ENCODE measurements at places on chromosomes 3 and 15. TPM values are rescaled to one million over a fixed set of nuclear protein-coding genes. Genes with fewer than 3 reads are reported as not detected.
A peak's percentile ranks its signal among the peaks of the same experiment; 100 is the strongest.

GRCh38 chr3:43207628-43208085 lies 78.7 kb upstream of the SNRK start:
- DNase-seq: no peak

DNA sequence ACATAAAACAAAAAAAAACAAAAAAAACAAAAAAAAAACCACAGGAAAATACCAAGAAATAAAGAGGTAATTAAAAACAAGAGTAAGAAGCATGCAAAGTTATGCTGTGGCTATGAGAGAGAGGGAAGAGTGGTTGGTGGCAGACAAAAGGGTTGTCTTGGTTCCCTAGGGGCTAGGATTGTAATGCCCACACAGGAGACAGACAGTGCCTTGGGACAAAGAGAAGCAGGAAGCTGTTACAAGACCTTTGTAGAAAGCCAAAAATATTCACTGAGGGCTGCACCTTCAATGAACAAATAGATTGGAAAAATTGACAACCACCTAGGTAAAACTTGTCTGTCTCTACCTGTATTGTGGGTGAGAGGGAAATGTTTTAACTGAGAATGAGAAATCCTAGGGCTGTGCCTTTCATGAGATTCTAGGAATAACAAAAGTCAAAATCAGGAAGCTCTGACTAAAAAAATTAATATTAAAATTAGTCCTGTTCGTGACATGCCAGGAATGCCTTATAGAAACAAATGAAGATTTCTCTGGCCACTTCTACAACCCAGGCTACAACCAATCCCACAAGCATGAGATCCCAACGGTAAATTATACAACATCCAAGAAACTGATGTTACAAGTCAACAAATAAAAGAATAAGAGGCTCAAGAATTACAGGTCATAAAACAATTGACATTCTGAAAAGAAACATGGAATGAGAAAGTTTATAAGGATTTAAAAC lies 45.0 kb upstream of the PRICKLE2 start:
- no peak for DNase-seq

GRCh38 chr3:166296179-166296783 lies 459.1 kb upstream of the BCHE start:
- DNase-seq: no peak

CPLX3 gene
- 2.8 TPM for total RNA-seq

DNA sequence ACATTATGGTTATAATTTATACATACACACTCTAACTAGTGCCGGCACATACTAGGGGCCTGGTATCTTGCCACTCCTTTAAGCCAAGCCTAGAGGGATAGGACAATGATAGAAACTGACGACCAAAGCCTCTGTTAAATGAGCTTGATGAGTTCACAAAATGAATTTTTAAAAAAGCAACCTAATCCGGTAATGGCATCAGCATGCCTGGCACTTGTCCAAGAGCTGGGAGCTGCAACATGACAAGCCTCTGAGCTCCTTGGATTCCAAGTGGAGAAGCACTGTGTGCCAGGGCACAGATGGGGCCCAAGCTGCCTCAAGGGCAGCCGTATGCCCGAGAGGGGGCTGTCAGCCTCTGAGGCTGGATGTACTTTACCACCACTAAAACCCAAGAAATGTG lies 9.7 kb downstream of the ETV5 start:
- DNase-seq: peak; percentile 75

GRCh38 chr3:145266368-145266767 lies 894.6 kb downstream of the PLOD2 start:
- no peak for DNase-seq

GCSAM gene
- not detected for total RNA-seq

Measured in Right ventricle myocardium inferior (tissue), 1 donor.